Activated CD4-positive, CD25-positive, alpha-beta regulatory T cell treated with anti-CD3 and anti-CD28 coated beads, Interleukin-2, amount 50 U/mL, for 24 hours (primary cell): ENCODE measurements at places on chromosomes 2 and 18.

DNA sequence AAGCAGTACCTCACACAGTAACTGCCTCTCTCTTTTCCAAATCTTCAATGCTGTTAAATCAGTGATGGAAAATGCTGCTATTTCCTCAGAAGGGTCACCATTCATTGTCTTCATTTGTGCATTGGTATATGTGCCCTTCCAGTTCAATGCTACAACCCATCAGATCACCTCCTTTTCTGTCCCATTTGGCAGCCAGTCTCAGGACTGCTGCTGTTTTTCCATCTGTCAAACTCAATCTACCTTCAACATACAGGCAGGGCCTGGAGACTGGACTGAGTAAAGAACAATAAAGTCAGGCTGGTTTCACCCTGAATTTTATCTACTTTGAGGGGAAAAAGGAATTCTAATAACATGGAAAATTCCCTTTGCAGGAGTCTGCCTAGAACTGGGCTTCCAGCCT, 17.9 kb downstream of the ZNF385B start:
- no peak for ATAC-seq

GRCh38 chr2:8457092-8457481, 224.8 kb upstream of the ID2 start:
- ATAC-seq, result peak; percentile 39

GRCh38 chr2:219695145-219695709, 67.8 kb downstream of the SLC4A3 start:
- ATAC-seq, result no peak

- ATAC-seq, result no peak
These were observed 8.6 kb downstream of the ADD2 start for GRCh38 chr2:70759446-70759845.
